GM23248 (cell line): ENCODE measurements at places on chromosomes 6 and 20. TPM values are rescaled to one million over a fixed set of nuclear protein-coding genes. Genes with fewer than 3 reads are reported as not detected.

DNA sequence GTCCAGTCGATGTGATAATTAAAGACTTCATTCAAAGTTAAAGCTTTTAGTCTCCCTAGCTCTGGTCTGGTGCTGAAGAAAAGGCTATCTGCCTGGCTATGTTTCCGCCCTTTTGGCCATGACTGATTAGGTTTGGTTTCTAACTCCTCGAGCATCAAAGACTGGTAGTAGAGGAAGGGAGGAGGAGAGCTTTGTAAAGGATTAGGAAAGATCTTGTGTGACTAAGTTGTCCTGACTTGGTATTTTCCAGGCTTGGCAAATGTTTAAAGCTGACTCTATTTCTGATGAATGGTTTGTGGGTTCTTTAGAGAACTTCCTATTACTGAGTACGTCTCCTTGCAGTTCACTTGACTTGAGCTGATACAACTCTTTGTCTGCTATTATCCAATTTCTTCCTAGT is 312.9 kb downstream of the GJA1 start:
- H3K4me3 ChIP-seq, result no peak overlapping the region
- H3K27me3 ChIP-seq, result no peaks in the 10 kb centered on the region
- H3K4me1 ChIP-seq, result peaks cover 13% of the 10 kb centered on the region
- no peaks in the 10 kb centered on the region for H3K36me3 ChIP-seq
- H3K27ac ChIP-seq, result peak overlapping the region; percentile 35

FLRT3 gene
- total RNA-seq, result 2.3 and 2.4 TPM in 2 replicates

GRCh38 chr20:32941155-32941885 is 62.9 kb downstream of the SUN5 start:
- H3K4me1 ChIP-seq, result no peaks in the 10 kb centered on the region
- H3K27me3 ChIP-seq, result peaks cover under 1% of the 10 kb centered on the region; the same call in 1 of the 2 replicates
- no peak overlapping the region for H3K27ac ChIP-seq

DNA sequence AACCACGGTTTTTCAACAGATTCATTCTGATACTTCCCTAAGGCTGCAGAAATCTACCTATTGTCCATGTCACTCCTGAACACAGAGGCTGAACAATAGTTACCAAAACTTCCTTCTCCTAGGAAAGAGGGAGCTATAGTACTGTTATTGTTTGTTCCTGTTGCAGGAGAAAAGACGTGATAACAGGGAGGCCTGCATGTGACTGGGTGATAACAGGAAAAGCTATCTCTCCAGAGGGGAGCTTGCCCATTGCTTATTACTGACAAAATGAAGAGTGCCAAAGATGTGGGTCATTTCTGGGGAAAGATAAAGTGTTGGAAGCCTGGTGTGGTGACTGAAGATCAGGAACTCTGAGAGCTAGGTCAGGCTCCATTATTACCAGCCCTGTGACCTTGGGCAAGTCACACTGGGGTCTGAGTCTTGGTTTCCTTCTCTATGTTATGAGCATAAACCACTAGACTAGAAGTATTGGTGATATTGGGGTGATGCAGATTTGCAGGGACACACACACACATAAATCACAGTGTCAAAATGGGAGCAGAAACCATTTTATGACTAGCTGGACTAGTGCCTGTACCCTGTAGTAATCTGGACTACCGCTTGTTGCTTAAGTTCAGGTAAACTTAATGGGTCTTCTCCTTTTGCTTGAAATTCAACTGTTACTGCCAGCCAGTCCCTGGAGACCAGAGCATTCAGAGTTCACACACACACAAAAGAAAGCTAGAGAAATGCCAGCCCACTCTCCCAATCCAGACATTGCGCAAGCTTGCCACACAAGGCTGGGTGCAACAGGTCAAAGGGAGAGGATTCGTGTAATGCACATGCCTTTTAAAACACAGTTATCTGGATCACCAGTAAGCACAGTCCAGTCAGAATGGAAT is 136.0 kb upstream of the CNR1 start:
- DNase-seq, result no peak
- H3K36me3 ChIP-seq, result no peaks in the 10 kb centered on the region
- H3K27ac ChIP-seq, result no peak overlapping the region
- H3K27me3 ChIP-seq, result no peaks in the 10 kb centered on the region

GRCh38 chr20:58071991-58072390 is 156.5 kb downstream of the ANKRD60 start:
- H3K4me3 ChIP-seq, result no peak overlapping the region
- no peak overlapping the region for H3K27ac ChIP-seq
- DNase-seq, result no peak
- H3K4me1 ChIP-seq, result peaks cover 29% of the 10 kb centered on the region
- H3K27me3 ChIP-seq, result no peaks in the 10 kb centered on the region

- H3K27ac ChIP-seq, result no peak overlapping the region
- H3K36me3 ChIP-seq, result no peaks in the 10 kb centered on the region
- no peak for DNase-seq
- no peak overlapping the region for H3K4me3 ChIP-seq
- H3K4me1 ChIP-seq, result peaks cover 43% of the 10 kb centered on the region
These were observed 10.5 kb downstream of the RPS6KA2 start for GRCh38 chr6:166616261-166617238.

KIF6 gene
- total RNA-seq, result 0.22 and 0.51 TPM in 2 replicates

KCNK16 gene
- total RNA-seq, result not detected in 2 replicates

GRCh38 chr6:48032151-48032550 is 78.8 kb downstream of the PTCHD4 start:
- H3K27ac ChIP-seq, result peak overlapping the region; percentile 45
- 0 out of 2 replicates have a peak, but pooled peaks cover 4% of the 10 kb centered on the region for H3K4me1 ChIP-seq
- no peaks in the 10 kb centered on the region for H3K36me3 ChIP-seq
- DNase-seq, result peak; percentile 84
- no peak overlapping the region for H3K4me3 ChIP-seq
- H3K27me3 ChIP-seq, result no peaks in the 10 kb centered on the region

OOEP gene
- not detected in 2 replicates for total RNA-seq

CLVS2 gene
- not detected in 2 replicates for total RNA-seq

DNA sequence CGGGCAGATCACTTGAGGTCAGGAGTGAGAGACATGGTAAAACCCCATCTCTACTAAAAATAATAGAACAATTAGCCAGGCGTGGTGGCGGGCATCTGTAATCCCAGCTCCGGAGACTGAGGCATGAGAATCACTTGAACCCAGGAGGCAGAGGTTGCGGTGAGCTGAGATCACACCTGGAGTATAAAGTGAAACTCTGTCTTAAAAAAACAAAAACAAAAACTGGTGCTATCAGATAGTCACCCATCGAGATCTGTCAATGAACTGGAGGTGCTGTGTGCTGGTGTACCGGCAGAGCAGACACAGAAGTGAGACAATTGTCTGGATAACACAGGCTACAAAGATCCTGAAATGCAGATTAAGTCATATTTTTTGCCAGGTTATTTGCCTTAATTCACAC is 24.7 kb downstream of the CTCFL start:
- peaks cover 15% of the 10 kb centered on the region for H3K27me3 ChIP-seq
- no peak overlapping the region for H3K4me3 ChIP-seq
- H3K4me1 ChIP-seq, result peaks cover 5% of the 10 kb centered on the region
- H3K27ac ChIP-seq, result no peak overlapping the region
- DNase-seq, result no peak

DNA sequence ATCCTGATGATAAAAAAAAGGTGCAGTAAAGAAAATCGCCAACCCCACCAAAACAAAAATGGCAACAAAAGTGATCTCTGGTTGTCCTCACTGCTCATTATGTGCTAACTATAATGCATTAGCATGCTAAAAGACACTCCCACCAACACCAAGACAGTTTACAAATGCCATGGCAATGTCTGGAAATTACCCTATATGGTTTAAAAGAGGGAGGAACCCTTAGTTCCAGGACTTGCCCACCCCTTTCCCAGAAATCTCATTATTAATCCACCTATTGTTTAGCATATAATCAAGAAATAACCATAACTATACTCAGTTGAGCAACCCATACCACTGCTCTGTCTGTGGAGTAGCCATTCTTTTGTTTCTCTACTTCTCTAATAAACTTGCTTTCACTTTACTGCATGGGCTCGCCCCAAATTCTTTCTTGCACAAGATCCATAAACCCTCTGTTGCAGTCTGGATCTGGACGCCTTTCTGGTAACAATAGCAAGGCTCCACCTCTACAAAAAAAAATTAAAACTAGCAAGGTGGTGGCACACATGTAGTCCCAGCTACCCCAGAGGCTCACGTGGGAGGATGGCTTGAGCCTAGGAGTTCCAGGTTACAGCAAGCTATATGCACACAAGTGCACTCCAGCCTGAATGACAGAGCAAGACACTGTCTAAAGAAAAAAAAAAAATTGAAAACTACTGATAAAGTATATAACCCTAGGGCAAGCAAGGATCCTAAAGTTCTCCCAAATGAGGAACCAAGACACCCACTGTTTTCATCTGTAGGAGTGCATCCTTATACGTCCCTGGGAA is 278.8 kb upstream of the JARID2 start:
- no peak overlapping the region for H3K27ac ChIP-seq
- H3K4me3 ChIP-seq, result no peak overlapping the region
- no peaks in the 10 kb centered on the region for H3K36me3 ChIP-seq
- no peak for DNase-seq

- no peak for DNase-seq
- peaks cover 10% of the 10 kb centered on the region for H3K4me1 ChIP-seq
- no peak overlapping the region for H3K27ac ChIP-seq
- no peaks in the 10 kb centered on the region for H3K27me3 ChIP-seq
These were observed 93.4 kb upstream of the ARID1B start for GRCh38 chr6:156683821-156684220.

FYN gene
- total RNA-seq, result 166 and 177 TPM in 2 replicates

GRCh38 chr6:49151461-49151860 is 311.6 kb downstream of the MMUT start:
- H3K4me1 ChIP-seq, result no peaks in the 10 kb centered on the region
- H3K27ac ChIP-seq, result no peak overlapping the region
- DNase-seq, result no peak
- H3K4me3 ChIP-seq, result no peak overlapping the region

DNA sequence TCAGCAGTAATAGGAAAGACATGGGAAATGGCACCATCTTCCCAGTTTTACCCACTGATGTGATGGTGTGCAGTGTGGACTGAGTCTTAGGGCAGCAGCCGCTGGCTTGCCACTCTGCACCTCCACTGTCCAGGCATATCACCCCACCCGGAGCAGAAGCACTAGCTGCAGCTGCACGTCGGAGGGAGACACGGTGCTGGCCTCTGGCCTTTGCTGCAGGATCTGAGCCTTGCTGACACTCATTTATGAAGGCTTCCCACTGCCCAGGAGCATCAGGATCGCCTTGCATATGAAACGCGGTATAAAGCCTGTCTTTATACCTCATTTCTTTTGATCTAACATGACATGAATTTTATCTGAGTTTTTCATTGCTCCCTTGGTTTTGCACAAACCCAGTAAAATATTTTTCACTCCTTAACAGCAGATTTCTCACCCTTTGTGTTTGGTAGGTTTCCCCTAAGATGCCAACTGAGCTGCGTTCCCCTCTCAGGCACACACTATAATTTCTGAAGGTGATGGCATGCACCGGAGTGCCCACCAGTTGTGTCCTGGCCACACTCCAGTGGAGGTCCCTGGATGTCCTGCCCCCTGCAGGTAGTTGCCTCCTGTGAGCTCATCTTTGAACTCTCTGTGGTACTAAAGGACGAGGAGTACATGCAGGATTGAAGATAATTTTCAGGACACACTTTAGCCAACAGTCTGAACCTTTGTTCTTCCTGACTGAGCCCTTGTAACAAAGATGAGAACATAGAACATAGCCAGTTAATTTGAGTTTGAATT is 9.0 kb upstream of the EXOC2 start:
- H3K27ac ChIP-seq, result no peak overlapping the region
- H3K4me1 ChIP-seq, result no peaks in the 10 kb centered on the region
- no peaks in the 10 kb centered on the region for H3K27me3 ChIP-seq

SLC22A16 gene
- total RNA-seq, result not detected in 2 replicates

DNA sequence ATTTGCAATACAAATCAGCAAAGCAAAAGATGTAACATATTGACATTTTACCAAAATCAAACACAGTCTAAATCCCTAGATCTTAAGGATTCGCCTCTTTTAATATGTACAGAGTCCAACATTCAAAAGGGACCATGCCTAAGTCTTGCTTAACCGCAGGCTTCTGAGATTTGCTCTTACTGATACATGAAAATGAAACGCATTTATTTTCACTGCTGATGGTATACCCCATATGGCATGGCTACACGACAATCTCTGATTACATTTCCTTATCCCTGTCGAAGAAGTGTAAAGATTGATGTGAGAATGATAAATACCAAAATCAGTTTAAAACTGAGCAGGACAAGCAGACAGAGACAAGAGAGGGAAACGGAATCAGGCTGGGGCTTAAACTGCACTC is 75.4 kb downstream of the KIF16B start:
- no peaks in the 10 kb centered on the region for H3K36me3 ChIP-seq
- DNase-seq, result no peak
- no peak overlapping the region for H3K27ac ChIP-seq
- H3K4me1 ChIP-seq, result peaks cover 7% of the 10 kb centered on the region; the same call in 1 of the 2 replicates

GRCh38 chr6:136726837-136727557 is 65.3 kb downstream of the MAP3K5 start:
- DNase-seq, result no peak
- no peaks in the 10 kb centered on the region for H3K36me3 ChIP-seq
- no peaks in the 10 kb centered on the region for H3K27me3 ChIP-seq
- no peak overlapping the region for H3K27ac ChIP-seq

DNA sequence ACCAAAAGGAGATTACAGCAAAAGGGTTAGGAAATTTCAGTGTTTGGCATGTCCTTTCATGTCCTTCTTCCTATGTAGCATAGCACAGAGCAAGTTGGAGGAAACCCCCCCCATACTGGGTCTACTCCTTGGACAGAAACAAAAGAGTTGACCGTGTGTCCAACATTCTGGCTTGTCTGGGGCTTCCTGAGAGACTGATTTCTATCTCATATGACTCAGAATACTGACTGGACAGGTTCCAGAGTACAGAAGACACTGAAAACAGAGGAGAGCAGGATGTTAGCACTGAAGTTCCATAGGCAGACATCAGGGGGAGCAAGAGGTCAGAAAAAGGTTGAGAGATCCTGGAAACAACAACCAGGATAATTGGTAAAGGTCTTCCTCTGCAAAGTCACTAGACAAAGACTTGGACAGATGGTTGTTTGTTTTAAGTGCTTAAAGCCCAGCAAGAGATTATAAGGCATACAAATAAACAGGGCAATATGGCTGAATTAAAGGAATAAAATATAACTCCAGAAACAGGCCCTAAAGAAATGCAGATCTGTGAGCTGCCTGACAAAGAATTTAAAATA is 48.4 kb downstream of the USP49 start:
- peak; percentile 93 for DNase-seq
- peak overlapping the region; percentile 45 for H3K27ac ChIP-seq
- peaks cover 5% of the 10 kb centered on the region for H3K4me1 ChIP-seq
- H3K4me3 ChIP-seq, result peak overlapping the region; percentile 14; the same call in 1 of the 2 replicates

- DNase-seq, result no peak
- no peaks in the 10 kb centered on the region for H3K27me3 ChIP-seq
- no peak overlapping the region for H3K27ac ChIP-seq
- H3K4me3 ChIP-seq, result no peak overlapping the region
- H3K36me3 ChIP-seq, result no peaks in the 10 kb centered on the region
- peaks cover 4% of the 10 kb centered on the region; the same call in 1 of the 2 replicates for H3K4me1 ChIP-seq
These were observed 3.1 kb downstream of the GMDS start for GRCh38 chr6:2242311-2242710.

GRCh38 chr6:87590990-87591389 is 1.1 kb downstream of the ORC3 start:
- peak overlapping the region; percentile 85 for H3K4me3 ChIP-seq
- H3K27me3 ChIP-seq, result no peaks in the 10 kb centered on the region
- peaks cover 4% of the 10 kb centered on the region; the same call in 1 of the 2 replicates for H3K36me3 ChIP-seq
- peaks cover 24% of the 10 kb centered on the region for H3K4me1 ChIP-seq
- H3K27ac ChIP-seq, result no peak overlapping the region
- peak; percentile 48 for DNase-seq

- no peak overlapping the region for H3K4me3 ChIP-seq
- peak overlapping the region; percentile 48 for H3K27ac ChIP-seq
- peak; percentile 68 for DNase-seq
- peaks cover 34% of the 10 kb centered on the region for H3K36me3 ChIP-seq
These were observed 2.3 kb upstream of the SNRNP48 start for GRCh38 chr6:7587631-7588100.

GRCh38 chr6:132399376-132400074 is 1.8 kb downstream of the MOXD1 start:
- H3K4me3 ChIP-seq, result peak overlapping the region; percentile 98
- H3K4me1 ChIP-seq, result peaks cover 43% of the 10 kb centered on the region
- H3K36me3 ChIP-seq, result peaks cover 18% of the 10 kb centered on the region; the same call in 1 of the 2 replicates
- DNase-seq, result peak; percentile 73

TOX2 gene
- total RNA-seq, result 0.97 and 4.3 TPM in 2 replicates
